ENCODE measurements at places on chromosomes 13 and 19.

- no peak for DNase-seq
Measured at GRCh38 chr19:6279620-6279930, 200 bp downstream of the MLLT1 start.

GRCh38 chr13:25881971-25882451 lies 169.8 kb downstream of the SHISA2 start:
- no peak for DNase-seq

DNA sequence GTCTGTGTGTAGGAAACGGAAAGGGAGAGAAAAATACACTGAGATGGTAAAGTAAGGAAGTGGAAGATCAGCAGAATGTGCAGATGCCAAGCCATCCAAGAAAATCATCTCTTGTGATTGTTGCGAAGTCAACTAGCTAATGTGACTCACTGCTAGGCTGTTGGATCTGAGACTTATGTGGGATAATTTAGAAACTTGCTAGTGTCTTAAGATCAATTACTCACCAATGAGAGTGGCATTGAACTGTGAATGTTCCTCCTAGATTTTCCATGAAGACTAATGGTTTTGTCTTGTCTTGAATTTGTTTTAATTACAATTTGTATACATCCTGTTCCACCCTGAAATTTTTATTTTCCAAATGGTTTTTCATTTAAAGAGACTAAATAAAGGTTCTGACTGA lies 771.6 kb downstream of the EFNB2 start:
- DNase-seq = no peak

GRCh38 chr19:44737238-44738071 lies 11.1 kb upstream of the BCL3 start:
- DNase-seq = no peak

- no peak for DNase-seq
Measured at GRCh38 chr19:38323291-38323690, 3.6 kb downstream of the KCNK6 start.

DNA sequence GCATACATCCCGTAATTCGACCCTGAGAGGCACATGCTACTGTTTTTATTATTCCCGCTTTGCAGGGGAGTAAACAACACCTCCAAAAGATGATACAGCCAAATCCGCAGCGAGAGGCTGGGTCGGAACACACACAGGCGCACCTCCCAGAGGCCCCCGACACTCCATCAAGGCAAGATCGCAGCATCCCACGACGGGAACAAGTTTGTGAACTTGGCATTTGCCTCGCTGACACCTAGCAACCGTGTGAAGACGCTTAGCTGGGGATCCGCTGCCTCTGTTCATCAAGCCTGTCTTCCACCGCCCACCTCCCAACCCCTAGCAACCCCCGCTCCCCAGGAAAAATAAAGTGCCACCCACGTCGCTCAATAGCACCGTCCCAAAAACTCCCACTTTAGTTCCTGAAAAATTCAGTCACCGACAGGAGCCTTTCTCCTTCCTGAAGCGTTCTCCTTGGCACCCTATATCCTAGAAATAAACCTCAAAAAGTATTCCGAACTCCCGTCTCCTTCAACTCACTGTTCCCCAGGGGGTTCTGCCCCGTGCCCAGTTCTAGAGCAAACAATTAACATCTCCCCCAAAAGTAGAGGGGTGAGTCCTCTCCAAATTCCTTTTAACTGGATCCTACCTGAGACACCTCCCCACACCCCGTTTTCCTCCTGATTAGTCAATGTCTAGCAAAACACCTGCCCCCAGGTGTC lies 1.7 kb downstream of the GNG7 start:
- DNase-seq = no peak

DNA sequence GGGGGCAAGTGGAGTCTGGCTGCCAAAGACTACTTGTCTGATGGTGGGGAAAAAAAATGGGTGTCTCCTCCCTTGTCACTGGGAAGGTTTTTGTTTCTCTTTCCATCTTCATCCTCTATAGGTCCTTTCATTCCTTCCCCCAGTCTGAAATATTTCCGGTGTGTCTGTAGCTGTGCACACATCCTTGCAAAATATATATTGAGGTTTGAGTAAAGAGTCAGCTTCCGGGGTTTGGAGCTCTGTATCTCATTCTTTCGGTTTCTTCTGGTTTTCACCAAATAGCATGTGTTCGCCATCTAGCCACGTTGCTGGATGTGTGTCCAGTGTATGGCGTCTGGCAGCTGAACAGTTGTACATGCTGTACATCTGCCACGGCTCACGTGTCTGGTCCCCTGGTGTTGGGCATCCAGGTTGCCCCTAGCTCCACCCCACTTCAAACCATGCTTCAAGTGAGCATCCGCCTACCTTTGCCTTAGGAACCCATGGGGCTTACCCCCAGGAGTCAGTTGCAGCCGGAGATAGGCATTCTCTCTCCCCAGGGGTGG lies 142.2 kb downstream of the SIPA1L3 start:
- no peak for DNase-seq

DNA sequence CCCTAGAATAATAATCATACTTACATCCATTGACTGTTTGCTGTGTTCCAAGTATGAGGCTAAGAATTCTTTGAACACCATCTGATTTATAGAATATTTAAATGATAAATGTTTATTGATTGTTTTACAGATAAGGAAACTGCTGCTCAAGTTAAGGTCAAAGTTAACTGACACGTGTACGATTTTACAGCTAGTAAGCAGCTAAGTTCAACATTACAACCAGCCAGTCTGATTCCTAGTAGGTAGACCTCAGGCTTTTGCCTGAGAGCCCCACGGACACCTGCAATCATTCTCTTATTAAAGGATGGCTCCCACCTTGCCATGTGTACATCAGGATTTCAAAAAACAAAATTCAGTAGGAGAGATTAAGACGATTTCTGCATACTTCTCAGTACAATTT lies 141.9 kb downstream of the SPRY2 start:
- DNase-seq = no peak

DNA sequence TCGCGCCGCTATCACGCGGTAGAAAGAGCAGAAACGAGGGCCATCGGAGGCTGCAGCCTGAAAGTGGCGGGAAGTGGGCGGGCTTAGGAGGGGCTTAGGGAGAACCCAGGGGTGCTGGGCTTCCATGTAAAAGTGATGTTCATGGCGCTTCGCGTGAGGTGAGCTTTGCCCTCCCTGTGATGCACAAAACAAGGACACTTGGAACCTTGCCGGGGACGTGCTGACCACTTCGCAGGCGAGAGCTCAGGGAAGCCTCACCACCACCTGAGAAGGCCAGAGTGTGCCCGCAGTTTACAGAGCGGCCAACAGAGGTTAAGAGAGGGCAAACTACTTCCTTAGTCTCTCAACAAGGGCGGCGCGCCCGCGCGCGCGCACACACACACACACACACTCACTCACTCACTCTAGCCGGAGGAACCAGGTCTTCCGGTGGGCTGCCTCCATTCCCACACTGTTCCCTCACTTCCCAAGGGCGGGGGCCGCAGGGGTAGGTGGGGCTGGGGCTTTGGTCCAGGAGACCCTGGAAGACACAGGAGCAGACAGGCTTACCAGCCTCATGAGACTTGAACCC lies 651 bp downstream of the GAPDHS start:
- DNase-seq = no peak

GRCh38 chr13:35496761-35497386 lies 20.4 kb upstream of the MAB21L1 start:
- no peak for DNase-seq

DNA sequence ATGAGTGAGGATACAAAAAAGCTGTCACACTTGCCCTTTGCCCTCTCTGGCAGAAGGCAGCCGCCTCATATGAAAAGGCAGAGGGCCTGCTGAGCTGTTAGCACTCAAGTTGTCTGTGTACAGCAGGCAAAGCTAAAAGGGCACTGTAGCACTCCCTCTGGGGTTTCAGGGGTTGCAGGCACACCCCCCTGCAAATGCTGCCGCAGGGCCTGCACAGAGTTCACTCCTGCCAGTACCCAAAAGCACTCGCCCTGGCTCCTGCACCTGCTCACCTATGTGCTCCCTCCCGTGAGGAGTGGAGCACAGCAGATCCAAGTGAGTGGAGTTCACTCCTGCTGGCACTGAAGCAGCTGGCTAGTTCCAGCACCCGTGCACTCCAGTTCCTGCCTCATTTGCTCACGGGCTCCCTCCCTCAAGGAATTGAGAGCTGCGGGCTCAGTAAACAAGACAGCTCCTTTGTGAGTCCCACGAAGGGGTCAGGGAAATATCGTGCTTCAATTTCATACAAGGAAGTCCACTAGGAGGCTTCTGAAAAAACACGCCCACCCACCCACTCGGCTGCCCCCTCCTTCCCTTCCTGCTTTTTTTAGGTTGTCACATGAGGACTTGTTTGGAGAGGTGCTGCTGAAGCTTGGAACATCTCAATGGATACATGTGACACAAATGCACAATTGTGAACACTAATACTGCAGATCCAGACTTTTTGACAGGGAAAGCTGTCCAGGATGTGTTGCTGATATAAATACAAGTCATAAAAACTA lies 9.9 kb upstream of the RCBTB2 start:
- DNase-seq = no peak

GRCh38 chr19:6125571-6125989 lies 9.9 kb upstream of the ACSBG2 start:
- peak; percentile 52 for DNase-seq

DNA sequence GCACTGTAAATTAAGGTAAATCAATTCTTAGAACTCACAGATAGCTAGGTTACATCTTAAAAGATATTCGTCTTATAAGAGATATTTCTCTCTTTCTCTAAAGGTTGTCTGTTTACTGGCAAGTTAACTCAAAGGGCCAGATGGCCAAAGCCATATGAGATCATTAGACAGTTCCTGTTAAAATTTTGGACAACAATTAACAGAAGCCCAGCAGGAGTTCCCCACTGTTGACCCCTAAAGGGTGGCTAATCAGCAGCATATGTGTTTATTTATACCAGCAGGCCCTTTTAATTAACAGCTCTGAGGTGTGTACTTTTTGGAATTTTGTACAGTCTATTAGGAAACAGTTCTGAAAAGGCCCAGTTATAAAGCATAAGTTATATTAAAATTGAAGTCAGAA lies 245.8 kb downstream of the LIG4 start:
- DNase-seq = no peak

- no peak for DNase-seq
Measured at GRCh38 chr19:6556480-6557195, 25.8 kb downstream of the TNFSF9 start.

DNA sequence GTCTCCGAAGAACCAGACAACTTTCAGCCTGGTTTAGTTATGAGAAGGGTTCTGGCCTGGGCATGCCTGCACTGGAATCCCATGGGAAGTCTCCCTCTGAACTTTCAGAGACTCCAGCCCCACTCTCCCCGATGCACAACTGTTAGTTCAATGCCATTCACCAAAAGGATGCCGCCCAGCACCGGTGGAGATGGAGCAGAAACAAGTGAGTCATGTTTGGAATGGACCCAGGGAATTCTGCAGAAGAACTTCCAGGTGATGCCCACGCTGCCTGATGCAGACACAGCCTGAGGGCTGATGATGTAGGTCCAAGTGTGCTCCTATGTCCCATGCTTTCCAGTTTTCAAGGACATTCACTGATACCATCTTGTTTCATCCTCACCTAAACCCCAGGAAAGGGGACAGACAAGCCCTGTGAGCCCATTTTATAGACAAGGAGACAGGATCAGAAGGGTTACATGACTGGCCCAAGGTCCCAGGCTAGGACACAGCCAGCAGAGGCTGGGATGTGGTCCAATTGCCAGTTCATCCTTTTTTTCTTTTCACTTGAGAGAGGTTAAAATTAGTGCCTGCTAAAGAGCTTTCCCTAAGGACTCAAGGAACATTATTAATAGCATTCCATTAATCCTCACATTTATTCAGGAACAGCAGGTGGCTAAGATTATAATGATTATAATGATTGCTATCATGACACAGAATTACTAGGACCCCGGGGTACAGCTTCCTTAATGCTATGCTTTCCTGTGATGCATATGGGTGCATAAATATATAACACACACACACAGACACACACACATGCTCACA lies 39.5 kb downstream of the SIAH3 start:
- no peak for DNase-seq

GRCh38 chr13:106612688-106613087 lies 44.8 kb upstream of the ARGLU1 start:
- no peak for DNase-seq

- DNase-seq = no peak
Measured at GRCh38 chr13:73754241-73754640, 380.0 kb downstream of the KLF12 start.

GRCh38 chr19:13314761-13315160 lies 164.6 kb downstream of the IER2 start:
- no peak for DNase-seq

DNA sequence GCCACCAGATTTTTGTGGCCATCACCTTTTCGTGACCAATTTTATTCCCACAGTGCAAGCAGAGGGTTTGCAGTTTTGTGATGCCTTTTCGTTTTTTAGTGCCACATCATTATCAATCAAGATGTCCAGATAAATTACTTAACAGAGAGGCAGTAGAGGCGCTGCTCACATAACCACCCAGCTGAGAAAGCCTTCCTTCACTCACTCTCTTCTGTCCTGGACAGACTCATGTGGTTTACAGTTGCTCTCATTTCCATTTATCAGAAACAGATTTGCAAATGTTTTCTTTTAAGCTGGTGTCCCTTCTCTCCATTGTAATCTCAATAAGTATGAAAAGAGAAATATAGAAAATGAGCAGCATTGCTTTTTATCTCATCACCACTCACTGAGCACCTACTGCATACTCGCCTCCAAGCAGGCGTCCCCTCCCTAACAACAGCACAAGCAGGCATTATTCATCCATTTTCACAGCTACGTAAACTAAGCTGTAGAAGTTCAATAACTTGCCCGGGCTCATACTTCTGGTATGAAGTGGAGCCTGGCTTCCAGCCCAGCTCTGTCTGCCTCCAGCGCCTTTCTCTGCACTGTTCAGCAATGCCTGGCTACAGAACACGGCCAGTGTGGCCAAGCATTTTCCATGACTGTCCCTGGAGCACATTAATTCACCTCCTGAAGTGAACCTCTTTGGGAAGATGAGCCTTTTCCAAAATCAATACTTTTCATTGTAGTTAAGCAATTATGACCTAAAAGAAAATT lies 34.6 kb upstream of the KATNAL1 start:
- DNase-seq = no peak

- DNase-seq = no peak
Measured at GRCh38 chr13:27913160-27913559, 6.6 kb upstream of the PDX1 start.

GRCh38 chr19:49447485-49448431 lies 3.9 kb downstream of the PIH1D1 start:
- no peak for DNase-seq

GRCh38 chr13:96988441-96988840 lies 5.8 kb downstream of the OXGR1 start:
- DNase-seq = no peak

GRCh38 chr19:49217382-49217781 lies 59.8 kb downstream of the TRPM4 start:
- DNase-seq = no peak

- DNase-seq = no peak
Measured at GRCh38 chr19:16460454-16460853, 11.3 kb downstream of the EPS15L1 start.
